GM23248 (cell line): ENCODE measurements at places on chromosomes 3 and 15. TPM values are rescaled to one million over a fixed set of nuclear protein-coding genes. Genes with fewer than 3 reads are reported as not detected.

The TMCO5A gene
- polyA plus RNA-seq = not detected in 2 replicates

The SAMD7 gene
- polyA plus RNA-seq = not detected in 2 replicates

The GOLGA8T gene
- polyA plus RNA-seq = not detected in 2 replicates

The PCNP gene
- polyA plus RNA-seq = 175 and 178 TPM in 2 replicates

The HDAC11 gene
- 11.7 and 12.1 TPM in 2 replicates for polyA plus RNA-seq

The SLC38A3 gene
- 0.36 and 0.93 TPM in 2 replicates for polyA plus RNA-seq

The XYLB gene
- polyA plus RNA-seq = 5.2 and 5.4 TPM in 2 replicates

GRCh38 chr3:97942801-97943546 lies 29.3 kb downstream of the RIOX2 start:
- no peak for DNase-seq
- peaks cover 45% of the 10 kb centered on the region for H3K36me3 ChIP-seq
- no peak overlapping the region for H3K27ac ChIP-seq
- H3K4me1 ChIP-seq = no peaks in the 10 kb centered on the region
- no peaks in the 10 kb centered on the region for H3K27me3 ChIP-seq
- no peak overlapping the region for H3K4me3 ChIP-seq

DNA sequence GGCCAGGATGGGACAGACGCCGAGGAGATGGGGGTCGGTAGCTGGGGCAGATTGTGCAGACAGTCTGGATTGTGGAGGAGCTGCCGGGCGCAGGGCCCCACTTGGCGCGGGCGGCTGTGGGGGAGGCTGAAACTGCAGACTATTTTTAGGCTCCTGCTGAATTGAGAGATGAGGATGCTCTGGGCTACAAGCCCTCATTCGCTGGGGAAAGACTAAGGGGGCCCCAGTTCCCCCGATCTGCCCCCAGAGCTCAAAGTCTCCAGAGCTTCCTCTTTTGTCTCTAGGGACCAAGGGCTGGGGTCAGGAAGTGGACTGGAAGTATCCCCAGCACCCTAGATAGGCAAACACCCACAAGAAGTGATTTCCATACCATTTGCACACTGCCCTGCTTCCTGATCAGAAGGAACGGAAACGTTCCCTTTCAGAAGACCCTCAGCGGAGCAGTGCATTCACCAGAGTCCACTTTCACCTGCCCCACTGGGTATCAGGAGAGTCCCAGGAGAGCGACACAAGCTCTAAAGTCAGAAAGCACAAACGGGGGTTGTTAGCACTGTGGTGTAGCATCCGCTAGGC lies 29.7 kb downstream of the SEMA7A start:
- no peak overlapping the region for H3K27ac ChIP-seq
- no peaks in the 10 kb centered on the region for H3K27me3 ChIP-seq
- no peaks in the 10 kb centered on the region for H3K36me3 ChIP-seq
- peaks cover 69% of the 10 kb centered on the region for H3K4me1 ChIP-seq
- H3K4me3 ChIP-seq = no peak overlapping the region
- no peak for DNase-seq

- H3K27me3 ChIP-seq = no peaks in the 10 kb centered on the region
- H3K4me3 ChIP-seq = no peak overlapping the region
- no peaks in the 10 kb centered on the region for H3K4me1 ChIP-seq
- H3K27ac ChIP-seq = no peak overlapping the region
- DNase-seq = no peak
These were observed 679.9 kb downstream of the NTRK3 start for GRCh38 chr15:87576486-87577176.

GRCh38 chr15:93359425-93360131 lies 270.6 kb upstream of the RGMA start:
- DNase-seq = no peak
- H3K4me3 ChIP-seq = no peak overlapping the region
- H3K36me3 ChIP-seq = no peaks in the 10 kb centered on the region
- no peak overlapping the region for H3K27ac ChIP-seq
- H3K27me3 ChIP-seq = no peaks in the 10 kb centered on the region

DNA sequence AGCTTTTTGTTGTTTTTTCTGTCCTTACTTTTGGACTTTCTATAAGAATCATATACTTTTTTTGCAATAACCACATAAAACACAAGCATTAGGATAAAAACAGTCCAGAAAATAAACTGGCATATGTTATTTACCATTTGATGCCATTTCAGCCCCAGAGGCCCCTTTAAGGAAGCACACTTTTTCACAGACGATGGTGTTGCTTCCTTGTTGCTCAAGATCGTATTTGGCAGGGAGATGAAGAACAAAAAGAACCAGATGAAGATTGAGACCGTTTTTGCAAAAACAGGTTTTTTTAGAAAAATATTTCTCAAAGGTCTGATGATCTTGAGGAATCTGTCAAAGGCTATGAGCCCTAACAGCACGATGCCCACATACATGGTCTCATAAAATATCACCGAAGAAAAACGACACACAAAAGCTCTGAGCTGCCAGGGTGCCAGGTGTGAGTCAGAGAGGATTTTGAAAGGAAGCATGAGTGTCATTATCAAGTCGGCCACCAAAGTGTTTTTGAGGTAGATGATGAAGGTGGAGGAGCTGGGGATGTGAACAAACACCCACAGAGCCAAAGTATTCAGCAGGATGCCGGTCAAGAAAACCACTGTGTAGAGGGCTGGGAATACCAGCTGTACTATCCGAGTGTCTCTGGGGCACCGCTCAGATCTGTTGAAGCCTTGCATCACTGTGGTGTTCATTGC lies 902 bp downstream of the P2RY13 start:
- peaks cover 16% of the 10 kb centered on the region for H3K4me1 ChIP-seq
- H3K27ac ChIP-seq = peak overlapping the region; percentile 41
- no peaks in the 10 kb centered on the region for H3K27me3 ChIP-seq
- H3K36me3 ChIP-seq = no peaks in the 10 kb centered on the region
- H3K4me3 ChIP-seq = peak overlapping the region; percentile 60

- H3K27me3 ChIP-seq = no peaks in the 10 kb centered on the region
- no peaks in the 10 kb centered on the region for H3K36me3 ChIP-seq
- H3K4me3 ChIP-seq = no peak overlapping the region
- H3K27ac ChIP-seq = no peak overlapping the region
These were observed 11.4 kb upstream of the WNT5A start for GRCh38 chr3:55498520-55498919.

GRCh38 chr3:4030624-4031023 lies 231.4 kb downstream of the LRRN1 start:
- no peaks in the 10 kb centered on the region for H3K4me1 ChIP-seq
- no peaks in the 10 kb centered on the region for H3K36me3 ChIP-seq
- H3K27ac ChIP-seq = no peak overlapping the region
- DNase-seq = no peak

GRCh38 chr3:14324224-14324944 lies 78.0 kb upstream of the SLC6A6 start:
- H3K4me1 ChIP-seq = no peaks in the 10 kb centered on the region
- no peaks in the 10 kb centered on the region for H3K36me3 ChIP-seq
- H3K27me3 ChIP-seq = no peaks in the 10 kb centered on the region
- DNase-seq = peak; percentile 19
- H3K27ac ChIP-seq = no peak overlapping the region
- no peak overlapping the region for H3K4me3 ChIP-seq

DNA sequence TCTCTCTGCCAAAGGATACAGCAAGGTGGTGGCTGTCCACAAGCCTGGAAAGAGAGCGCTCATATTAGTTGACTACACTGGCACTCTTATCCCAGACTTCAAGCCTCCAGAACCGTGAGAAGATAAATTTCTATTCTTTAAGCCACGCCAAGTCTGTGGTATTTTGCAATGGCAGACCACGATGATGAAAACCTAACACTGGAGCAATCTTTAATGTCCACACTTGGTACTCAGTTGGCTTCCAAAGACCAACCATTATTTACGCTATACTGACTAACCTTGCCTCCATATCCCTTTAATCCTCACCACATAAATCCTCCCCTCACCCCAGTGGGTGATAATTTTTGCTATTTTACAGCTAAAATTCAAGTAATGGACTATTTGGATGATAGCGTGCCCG lies 16.9 kb upstream of the LACTB start:
- peaks cover 26% of the 10 kb centered on the region for H3K4me1 ChIP-seq
- DNase-seq = peak; percentile 54
- H3K4me3 ChIP-seq = no peak overlapping the region

DNA sequence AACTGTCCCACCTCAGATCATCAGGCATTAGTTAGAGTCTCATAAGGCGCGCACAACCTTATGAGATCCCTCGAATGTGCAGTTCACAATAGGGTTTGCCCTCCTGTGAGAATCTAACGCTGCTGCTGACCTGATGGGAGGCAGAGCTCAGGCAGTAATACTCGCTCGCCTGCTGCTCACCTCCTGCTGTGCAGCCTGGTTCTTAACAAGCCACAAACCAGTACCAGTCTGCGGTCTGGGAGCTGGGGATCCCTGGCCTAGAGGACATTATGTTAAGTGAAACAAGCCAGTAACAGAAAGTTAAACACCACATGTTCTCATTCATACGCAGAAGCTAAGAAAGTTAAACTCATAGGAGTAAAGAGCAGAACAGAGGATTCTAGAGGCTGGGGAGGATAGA lies 47.0 kb downstream of the MAP3K13 start:
- H3K36me3 ChIP-seq = no peaks in the 10 kb centered on the region
- no peak for DNase-seq
- no peaks in the 10 kb centered on the region for H3K27me3 ChIP-seq
- H3K4me1 ChIP-seq = no peaks in the 10 kb centered on the region
- H3K27ac ChIP-seq = no peak overlapping the region
- H3K4me3 ChIP-seq = no peak overlapping the region

GRCh38 chr3:99665017-99665416 lies 26.6 kb downstream of the COL8A1 start:
- H3K4me3 ChIP-seq = no peak overlapping the region
- DNase-seq = no peak
- H3K4me1 ChIP-seq = peaks cover 22% of the 10 kb centered on the region
- H3K27ac ChIP-seq = no peak overlapping the region
- H3K27me3 ChIP-seq = no peaks in the 10 kb centered on the region

GRCh38 chr3:159783780-159784742 lies 204.6 kb upstream of the IL12A start:
- no peaks in the 10 kb centered on the region for H3K27me3 ChIP-seq
- no peak for DNase-seq
- peaks cover 40% of the 10 kb centered on the region for H3K4me1 ChIP-seq
- no peak overlapping the region for H3K4me3 ChIP-seq

GRCh38 chr3:48501196-48501595 lies 2.8 kb downstream of the SHISA5 start:
- H3K27me3 ChIP-seq = no peaks in the 10 kb centered on the region
- no peak for DNase-seq
- no peak overlapping the region for H3K4me3 ChIP-seq

DNA sequence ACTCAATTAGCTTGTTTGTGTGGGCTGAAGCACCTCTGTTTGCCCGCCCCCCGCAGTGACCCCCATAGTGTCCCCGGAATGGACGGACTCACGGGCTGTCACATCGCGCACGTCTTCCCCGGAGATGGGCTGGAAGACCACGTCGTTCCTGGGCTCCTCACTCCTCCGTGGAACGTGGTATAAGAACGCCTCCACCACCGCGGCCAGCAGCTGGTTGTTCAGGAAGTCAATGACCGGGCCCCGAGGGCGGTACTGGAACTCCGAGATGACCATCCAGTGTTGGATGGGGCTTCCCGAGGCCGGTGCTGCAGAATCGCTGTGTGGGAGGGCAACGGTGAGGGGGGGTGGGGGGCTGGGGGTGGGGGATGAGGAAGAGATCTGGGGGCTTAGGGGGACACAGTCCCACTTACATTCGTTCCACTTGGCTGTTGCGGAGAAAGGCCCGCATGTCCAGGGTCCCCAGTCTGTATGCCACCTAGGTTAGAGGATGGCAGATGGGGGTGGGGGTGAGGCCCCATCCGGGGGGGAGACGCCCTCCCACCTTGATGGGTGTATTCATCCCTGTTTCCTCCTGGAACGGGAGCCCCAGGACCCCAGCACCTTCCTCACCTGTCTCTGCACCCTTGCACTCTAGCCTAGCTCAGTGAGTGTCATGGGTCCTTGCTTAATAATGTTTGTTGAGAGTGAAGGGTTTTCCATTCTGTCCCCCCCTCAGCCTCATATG lies 30.2 kb downstream of the MUC20 start:
- H3K27me3 ChIP-seq = peaks cover 13% of the 10 kb centered on the region; the same call in 1 of the 2 replicates
- DNase-seq = no peak

GRCh38 chr15:59329570-59330350 lies 42.9 kb downstream of the MYO1E start:
- H3K36me3 ChIP-seq = 0 out of 2 replicates have a peak, but pooled peaks cover 6% of the 10 kb centered on the region
- H3K27ac ChIP-seq = peak overlapping the region; percentile 80
- peaks cover 40% of the 10 kb centered on the region for H3K4me1 ChIP-seq
- H3K4me3 ChIP-seq = peak overlapping the region; percentile 45

DNA sequence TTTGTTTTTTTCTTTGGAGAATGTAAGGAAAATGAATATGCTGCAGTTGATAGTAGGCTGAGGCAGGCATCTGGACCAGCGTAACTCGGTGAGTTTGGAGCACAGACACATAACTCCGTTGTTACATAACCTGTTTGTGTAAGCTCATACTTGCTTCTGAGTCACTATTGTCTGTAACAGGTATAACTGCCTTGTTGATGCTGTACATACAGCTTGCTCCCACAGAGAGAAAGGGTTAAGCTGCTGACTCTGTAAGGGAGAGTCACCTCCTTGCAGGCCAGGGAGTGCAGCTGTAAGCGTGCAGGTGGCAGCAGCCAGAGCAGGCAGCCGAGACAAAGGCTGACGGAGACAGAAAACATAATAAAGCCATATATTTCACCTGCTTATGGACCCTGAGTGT lies 20.4 kb downstream of the RETNLB start:
- no peaks in the 10 kb centered on the region for H3K36me3 ChIP-seq
- no peaks in the 10 kb centered on the region; the same call in 1 of the 2 replicates for H3K27me3 ChIP-seq
- H3K27ac ChIP-seq = no peak overlapping the region
- no peaks in the 10 kb centered on the region for H3K4me1 ChIP-seq

DNA sequence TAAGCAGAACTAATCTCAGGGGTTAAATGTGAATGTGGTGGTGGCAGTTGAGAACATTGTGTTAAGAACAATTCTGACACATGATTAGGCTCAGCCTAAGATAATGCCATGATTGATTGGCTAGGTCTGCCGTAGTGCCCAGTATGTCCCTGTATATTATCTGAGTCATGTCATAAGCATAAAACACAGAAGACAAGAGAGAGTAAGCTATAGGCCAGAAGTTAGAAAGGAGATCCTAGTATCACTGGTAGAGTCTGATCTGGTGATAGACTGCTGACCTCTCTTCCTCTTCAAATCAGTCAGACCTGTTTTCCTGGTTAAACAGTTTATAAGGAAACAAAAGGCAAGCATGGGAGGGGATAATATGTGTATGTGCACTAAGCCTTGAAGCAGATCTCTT lies 30.1 kb upstream of the ATP8B4 start:
- no peak for DNase-seq
- no peaks in the 10 kb centered on the region for H3K27me3 ChIP-seq
- H3K4me1 ChIP-seq = peaks cover 13% of the 10 kb centered on the region
- H3K36me3 ChIP-seq = no peaks in the 10 kb centered on the region
- H3K4me3 ChIP-seq = no peak overlapping the region

GRCh38 chr3:160006282-160007163 lies 17.9 kb downstream of the IL12A start:
- H3K27me3 ChIP-seq = no peaks in the 10 kb centered on the region
- peak; percentile 82 for DNase-seq
- no peak overlapping the region for H3K4me3 ChIP-seq
- H3K27ac ChIP-seq = no peak overlapping the region
